Lower lobe of right lung (tissue), 2 donors: ENCODE measurements at places on chromosomes 1 and 21. TPM values are rescaled to one million over a fixed set of nuclear protein-coding genes. Genes with fewer than 3 reads are reported as not detected.

- H3K27me3 ChIP-seq: no peaks in the 10 kb centered on the region
- DNase-seq: no peak
- peaks cover 14% of the 10 kb centered on the region for H3K4me1 ChIP-seq
- H3K36me3 ChIP-seq: no peaks in the 10 kb centered on the region
- no peak overlapping the region for H3K27ac ChIP-seq
Measured at GRCh38 chr1:165824269-165824643, 3.2 kb upstream of the UCK2 start.

- DNase-seq: no peak
- no peak overlapping the region for H3K4me3 ChIP-seq
- no peaks in the 10 kb centered on the region for H3K27me3 ChIP-seq
- H3K4me1 ChIP-seq: no peaks in the 10 kb centered on the region
- no peaks in the 10 kb centered on the region for H3K36me3 ChIP-seq
Measured at GRCh38 chr1:236425031-236425663, 31.1 kb downstream of the EDARADD start.

DNA sequence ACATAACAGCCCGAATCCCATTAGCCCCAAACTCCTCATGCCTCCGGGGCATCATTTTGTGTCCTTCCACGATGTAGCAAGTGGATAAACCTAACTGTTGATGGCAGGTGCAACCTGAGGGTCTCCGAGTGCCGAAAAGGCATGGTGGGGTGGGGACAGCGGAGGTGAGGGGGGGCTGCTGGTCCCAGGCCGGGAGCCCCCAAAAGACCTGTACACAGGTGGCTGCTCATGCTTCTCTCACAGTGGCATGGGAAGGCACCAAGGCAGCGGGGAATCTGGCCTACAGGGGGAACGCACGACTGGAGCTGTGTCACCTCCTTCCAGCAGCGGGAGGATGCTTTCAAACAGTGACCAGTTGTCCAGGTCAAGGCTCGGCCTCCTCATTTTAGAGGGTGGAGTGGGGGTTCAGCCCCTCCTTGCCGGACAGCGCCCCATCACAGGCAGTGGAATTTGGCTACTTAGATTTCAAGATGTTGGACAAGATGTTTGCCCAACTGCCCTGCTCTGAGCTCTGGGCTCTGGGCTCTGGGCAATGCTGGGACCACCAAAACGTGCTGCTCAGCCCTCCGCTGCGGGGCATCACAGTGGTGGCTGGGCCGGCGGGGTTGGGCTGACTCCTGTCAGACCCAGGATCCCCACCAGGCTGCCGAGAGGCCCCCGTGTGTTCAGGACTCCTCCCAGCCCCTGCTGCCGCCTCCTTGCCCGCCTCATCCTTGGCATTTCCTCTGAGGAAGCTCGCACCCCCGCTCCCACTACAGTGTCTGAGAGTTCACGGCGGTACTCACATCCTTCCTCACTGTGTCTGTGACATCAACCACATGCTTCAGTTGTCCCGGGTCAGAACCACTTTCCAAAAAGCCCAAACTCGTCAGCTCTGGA lies 7.6 kb downstream of the DNMT3L start:
- H3K36me3 ChIP-seq: no peaks in the 10 kb centered on the region
- no peak overlapping the region for H3K27ac ChIP-seq
- peak; percentile 48 for DNase-seq
- H3K4me1 ChIP-seq: peaks cover 12% of the 10 kb centered on the region
- H3K4me3 ChIP-seq: no peak overlapping the region
- H3K27me3 ChIP-seq: peaks cover 5% of the 10 kb centered on the region

OR2T2 gene
- total RNA-seq: not detected

DNA sequence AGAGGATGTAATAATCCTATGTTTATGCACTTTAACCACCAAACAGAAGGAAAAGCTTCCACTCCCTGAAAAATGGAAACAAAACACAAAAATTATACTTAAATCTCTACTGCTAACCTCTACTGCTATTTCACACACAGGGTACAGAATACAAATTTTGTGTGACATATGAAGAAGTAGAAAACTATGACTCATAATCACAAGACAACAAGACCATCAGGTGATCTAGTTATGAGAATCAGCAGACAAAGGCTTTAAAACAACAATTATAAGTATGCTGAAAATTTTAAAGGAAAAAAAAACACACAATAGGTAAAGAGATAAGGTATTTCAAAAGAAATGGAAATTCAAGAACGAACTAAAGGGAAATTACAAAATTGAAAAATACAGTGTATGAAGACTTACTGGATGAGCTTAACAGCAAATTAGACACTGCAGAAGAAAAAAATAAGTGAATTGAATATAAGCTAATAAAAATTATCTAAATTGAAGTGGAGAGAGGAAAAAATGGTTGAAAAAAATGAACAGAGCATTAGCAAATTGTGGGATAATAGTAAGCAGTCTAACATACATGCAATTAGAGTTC lies 13.6 kb upstream of the NAV1 start:
- no peaks in the 10 kb centered on the region for H3K36me3 ChIP-seq
- no peaks in the 10 kb centered on the region for H3K4me1 ChIP-seq
- H3K4me3 ChIP-seq: no peak overlapping the region
- DNase-seq: no peak
- H3K27me3 ChIP-seq: no peaks in the 10 kb centered on the region

COL6A1 gene
- total RNA-seq: 148 TPM

PEAR1 gene
- 14.8 TPM for total RNA-seq

DNA sequence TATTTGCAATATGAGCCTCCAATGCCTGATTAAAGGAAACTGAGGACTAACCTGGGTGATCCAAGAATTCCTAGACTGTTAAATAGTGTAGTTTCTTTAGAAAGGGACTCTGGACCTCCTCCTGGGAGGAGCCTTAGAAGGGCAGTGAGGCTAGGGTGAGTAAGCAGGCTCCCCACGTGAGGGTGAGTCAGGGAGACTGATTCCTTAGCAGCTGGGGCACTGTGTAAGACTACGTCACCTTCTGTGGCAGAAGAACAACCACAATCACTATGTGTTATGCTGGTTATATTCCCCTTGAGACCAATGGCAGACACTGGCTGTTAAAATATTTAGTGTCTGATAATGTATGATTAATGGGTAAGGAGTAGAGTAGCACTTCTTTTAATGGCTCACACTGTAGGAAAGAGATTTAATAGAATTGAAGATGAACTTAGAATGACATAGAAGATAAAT lies 53.3 kb upstream of the SYT14 start:
- H3K4me3 ChIP-seq: no peak overlapping the region
- no peak overlapping the region for H3K27ac ChIP-seq
- H3K4me1 ChIP-seq: peaks cover 3% of the 10 kb centered on the region
- H3K27me3 ChIP-seq: no peaks in the 10 kb centered on the region

DNA sequence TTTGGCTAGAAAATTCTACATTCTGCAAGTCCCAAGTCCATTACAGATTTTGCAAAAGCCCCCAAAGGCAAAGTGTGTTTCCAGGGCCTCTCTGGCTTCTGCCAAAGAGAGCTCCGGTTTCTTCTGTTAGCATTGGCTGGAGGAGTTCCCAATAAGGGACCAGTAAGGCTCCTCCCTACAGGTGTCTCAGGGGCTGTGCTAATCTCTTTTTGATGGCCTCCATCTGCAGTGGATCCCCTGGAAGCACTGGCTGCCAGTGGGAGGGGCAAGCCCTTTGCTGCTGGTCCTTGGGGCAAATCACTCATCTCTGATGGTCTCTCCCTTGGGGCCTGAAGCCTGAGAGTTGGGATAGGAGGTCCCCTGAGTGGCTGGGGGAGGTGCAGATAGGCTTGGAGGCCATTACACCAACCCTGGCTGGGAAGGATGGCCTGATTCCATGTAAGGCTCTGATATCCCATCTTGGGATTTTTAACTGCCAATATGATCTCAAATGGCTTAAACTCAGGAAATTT lies 89.1 kb upstream of the USP24 start:
- no peaks in the 10 kb centered on the region for H3K27me3 ChIP-seq
- H3K27ac ChIP-seq: no peak overlapping the region
- no peaks in the 10 kb centered on the region for H3K36me3 ChIP-seq

DNA sequence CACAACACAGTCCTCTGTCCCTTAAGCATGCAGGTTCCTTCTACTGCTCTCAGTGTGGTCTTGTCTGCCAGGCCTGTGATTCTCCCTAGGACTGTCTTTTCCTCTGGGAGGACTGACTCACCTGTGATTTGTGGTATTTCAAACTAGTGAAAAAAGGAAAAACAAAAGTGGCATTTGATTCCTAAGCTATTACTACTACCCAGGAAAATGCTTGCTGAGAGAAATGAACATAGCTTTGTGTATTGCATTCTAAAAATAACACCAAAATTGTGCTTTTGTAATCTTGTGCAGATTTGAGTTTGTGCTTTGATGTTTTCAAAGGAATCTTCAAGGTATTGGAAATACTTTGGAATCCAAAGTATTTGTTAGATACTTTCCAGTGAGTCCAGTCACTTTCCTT lies 57.0 kb downstream of the GPR161 start:
- peaks cover 38% of the 10 kb centered on the region for H3K36me3 ChIP-seq
- H3K27ac ChIP-seq: no peak overlapping the region
- no peak for DNase-seq
- H3K4me1 ChIP-seq: peaks cover 16% of the 10 kb centered on the region
- H3K27me3 ChIP-seq: no peaks in the 10 kb centered on the region

GRCh38 chr1:32073299-32074229 lies 825 bp downstream of the TMEM39B start:
- no peaks in the 10 kb centered on the region for H3K27me3 ChIP-seq
- peak overlapping the region; percentile 85 for H3K27ac ChIP-seq
- DNase-seq: no peak
- H3K4me3 ChIP-seq: peak overlapping the region; percentile 82
- peaks cover 33% of the 10 kb centered on the region for H3K36me3 ChIP-seq

DNA sequence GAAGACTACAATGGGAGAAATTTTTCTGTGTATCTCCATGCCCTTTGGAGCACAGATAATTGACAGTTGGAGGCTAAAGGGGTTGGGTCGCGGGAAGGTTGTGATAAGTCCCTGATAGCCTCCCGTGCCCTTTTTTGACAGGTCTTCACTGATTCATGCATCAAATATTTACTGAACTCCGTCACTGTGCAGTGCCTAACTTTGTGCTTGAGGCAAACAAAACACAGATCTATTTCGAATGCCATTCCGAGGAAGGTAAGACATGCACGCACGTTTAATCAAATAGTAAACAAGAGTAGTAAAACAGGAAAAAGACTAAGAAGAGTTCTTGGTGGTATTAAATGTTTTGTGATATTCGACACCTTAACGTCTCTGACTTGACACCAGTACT lies 494 bp upstream of the PIP5K1A start:
- H3K27me3 ChIP-seq: no peaks in the 10 kb centered on the region
- peaks cover 44% of the 10 kb centered on the region for H3K4me1 ChIP-seq
- H3K36me3 ChIP-seq: peaks cover 8% of the 10 kb centered on the region

GRCh38 chr1:117654493-117655219 lies 48.8 kb downstream of the TENT5C start:
- H3K4me1 ChIP-seq: peaks cover 33% of the 10 kb centered on the region
- no peak overlapping the region for H3K4me3 ChIP-seq
- no peak overlapping the region for H3K27ac ChIP-seq

AMY2A gene
- total RNA-seq: not detected

DNA sequence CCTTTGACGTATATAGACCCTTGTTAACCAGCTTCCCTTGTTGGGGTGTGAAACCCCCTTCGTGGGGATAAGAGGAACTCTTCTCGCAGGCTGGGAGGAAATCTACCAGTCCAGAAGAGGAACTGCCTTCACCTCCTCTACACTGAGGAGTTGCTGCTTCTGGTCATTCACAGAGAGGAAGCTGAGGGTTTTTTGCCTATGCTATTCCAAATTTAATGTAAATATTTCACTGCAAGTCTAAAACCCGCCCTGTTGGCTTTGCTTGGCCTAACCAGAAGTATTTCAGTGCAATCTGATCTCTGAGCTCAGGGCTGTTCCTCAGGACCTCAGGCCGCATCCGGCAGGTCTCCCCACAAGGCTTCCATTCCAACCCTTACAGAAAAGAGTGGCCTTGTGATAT lies 150.1 kb downstream of the HIVEP3 start:
- DNase-seq: no peak
- H3K4me1 ChIP-seq: peaks cover 82% of the 10 kb centered on the region
- no peaks in the 10 kb centered on the region for H3K36me3 ChIP-seq
- no peak overlapping the region for H3K4me3 ChIP-seq
- H3K27ac ChIP-seq: peak overlapping the region; percentile 31
